ENCODE measurements at places on chromosomes 12 and 14.

- DNase-seq: peak; percentile 46
Observed at GRCh38 chr14:58942516-58942915, 246.0 kb upstream of the DAAM1 start.

GRCh38 chr12:120367233-120367923, 1.6 kb downstream of the MSI1 start:
- DNase-seq: no peak

DNA sequence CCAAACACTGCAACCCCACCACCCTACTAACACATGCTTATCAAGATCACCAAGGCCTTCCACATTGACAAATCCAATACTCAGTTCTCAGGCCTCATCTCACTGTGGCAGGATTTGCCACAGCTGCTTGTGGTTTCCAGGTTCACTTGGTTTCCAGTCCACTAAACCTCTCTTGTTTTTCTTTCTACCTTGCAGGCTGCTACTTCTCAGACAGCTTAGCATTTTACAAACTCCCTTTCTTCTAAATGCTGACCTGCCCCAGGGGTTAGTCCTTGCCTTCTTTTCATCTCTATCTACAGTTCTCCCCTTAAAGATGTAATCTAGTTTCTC, 84.1 kb downstream of the BCAT1 start:
- DNase-seq: peak; percentile 44

- DNase-seq: no peak
Observed at GRCh38 chr12:87814625-87815024, 214.6 kb downstream of the C12orf50 start.

DNA sequence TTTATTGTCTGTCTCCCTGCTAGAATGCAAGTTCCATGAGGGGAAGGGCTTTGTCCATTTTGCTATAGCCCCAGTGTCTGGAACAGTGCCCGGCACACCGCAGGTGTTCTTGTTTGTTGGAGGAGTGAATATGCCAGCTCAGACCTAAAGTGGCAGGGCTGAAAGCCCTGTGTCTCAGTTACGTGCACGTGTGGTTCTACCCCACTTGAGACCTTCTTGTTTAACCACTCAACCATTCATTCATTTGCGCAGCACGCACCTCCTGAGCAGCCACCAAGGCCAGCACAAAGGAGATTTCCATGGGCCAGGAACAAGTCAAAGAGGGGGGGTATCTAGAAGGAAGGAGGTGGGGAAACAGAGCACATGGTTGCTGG, 338.0 kb upstream of the FKBP4 start:
- DNase-seq: no peak

- DNase-seq: no peak
Observed at GRCh38 chr12:132278401-132279183, 50.8 kb downstream of the GALNT9 start.

GRCh38 chr14:89617481-89618329, 200.7 kb upstream of the FOXN3 start:
- DNase-seq: peak; percentile 52

- no peak for DNase-seq
Observed at GRCh38 chr12:47414511-47414910, 291.3 kb downstream of the RPAP3 start.

GRCh38 chr14:103031566-103031911, 25.8 kb downstream of the CDC42BPB start:
- DNase-seq: no peak

DNA sequence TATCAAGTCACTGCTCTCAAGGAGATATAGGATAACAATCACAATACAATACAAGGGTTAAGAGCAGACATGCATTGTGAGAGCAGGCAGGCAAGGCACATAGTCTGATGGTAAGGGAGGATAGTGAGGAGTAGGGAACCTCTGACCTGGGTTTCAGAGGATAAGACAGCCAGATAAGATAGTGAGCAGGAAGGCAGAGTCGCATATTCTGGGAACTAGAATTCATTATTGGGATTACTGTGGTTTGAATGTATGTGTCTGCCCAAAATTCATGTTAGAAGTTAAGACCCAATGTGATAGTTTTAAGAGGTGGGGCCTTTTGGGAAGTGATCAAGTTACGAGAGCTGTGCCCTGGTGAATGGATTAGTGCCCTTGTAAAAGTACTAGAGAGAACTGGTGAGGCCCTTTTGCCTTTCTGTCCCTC, 14.4 kb upstream of the ATF1 start:
- peak; percentile 90 for DNase-seq

DNA sequence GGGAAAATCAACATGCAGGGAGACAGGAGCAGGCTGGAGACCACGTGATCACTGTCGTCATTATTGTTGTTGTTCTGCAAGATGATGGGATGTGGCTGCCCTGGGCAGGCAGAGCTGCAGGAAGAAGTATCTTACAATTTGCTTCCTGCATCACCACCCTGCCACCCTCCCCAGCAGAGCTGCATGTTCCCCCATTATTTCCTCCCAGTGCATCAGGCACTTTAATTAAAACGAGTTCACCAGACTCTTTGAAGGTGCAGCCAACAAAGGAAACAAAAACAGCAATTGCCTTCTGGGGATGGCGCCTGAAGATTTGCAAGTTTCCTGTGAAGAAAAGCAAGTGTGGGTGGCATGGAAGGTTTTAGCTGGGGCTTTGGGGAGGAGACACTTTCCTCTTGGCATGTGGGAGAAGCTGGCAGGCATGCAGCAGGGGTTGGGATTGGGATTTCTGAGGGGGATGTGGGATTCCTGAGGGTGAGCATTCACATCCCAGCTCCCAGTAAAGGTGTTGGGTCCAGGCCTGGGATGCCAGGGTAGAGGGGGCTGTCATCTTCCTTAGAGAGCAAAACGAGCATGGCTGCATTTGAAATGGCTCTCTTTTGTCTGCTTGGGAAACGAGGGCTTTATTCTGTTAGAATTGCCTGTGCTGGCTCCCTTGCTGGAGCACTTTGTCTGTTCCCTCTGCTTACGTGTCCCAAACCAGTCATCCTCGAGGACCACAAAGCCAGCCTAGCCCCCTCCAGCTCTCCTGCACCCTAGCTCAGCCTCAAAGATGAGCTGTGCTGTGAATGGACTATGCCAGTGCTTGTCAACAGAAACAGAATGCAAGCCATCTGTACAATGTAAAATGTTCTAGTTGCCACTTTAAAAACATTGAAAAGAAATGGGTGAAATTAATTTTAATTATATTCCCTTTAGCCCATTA, 11.5 kb upstream of the C14orf132 start:
- DNase-seq: no peak

GRCh38 chr12:122610911-122611310, 83.9 kb downstream of the KNTC1 start:
- DNase-seq: peak; percentile 2

DNA sequence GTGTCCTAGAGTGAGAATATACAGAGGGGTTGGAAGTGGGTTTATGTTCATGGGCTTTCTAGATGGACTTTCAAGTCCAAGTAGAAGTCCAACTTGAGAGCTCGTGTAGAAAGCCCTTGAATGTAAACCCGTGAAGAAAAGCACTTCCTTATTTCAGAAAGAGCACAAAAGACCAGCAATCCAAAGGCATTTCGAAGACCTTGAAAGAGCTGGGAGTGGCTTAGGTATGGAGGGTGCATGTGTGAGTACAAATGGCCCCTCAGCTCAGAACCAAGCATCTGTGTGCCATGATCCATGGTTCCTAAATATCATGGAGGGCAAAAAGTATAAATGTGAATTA, 160.7 kb downstream of the ETV6 start:
- DNase-seq: no peak

DNA sequence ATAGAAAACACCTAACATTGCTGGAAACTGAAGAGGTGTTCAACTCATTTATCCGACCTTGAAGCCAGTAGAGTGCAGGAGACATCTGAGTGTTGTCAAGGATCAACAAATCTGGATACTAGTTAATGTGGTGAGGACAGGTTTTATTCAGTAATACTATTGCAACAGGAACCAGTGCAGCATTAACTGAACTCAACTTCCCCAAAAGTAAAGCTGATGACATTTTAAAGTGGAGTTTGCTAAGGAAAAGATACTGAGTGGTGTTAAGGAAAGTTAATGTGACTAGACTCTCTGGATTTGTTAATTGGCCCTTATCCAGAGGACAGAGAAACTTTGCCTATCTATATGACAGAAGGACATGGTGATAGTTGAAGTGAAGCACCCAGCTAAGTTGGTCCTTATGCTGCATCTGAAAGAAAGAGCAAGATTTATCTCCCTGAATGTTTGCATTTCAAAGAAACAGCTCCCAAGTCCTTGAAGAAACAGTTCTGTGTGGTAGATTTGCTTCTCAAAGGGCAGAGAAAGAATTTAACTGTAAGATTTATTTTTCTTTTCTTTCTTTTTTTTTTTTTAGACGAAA, 1.2 kb upstream of the CLEC7A start:
- DNase-seq: no peak

DNA sequence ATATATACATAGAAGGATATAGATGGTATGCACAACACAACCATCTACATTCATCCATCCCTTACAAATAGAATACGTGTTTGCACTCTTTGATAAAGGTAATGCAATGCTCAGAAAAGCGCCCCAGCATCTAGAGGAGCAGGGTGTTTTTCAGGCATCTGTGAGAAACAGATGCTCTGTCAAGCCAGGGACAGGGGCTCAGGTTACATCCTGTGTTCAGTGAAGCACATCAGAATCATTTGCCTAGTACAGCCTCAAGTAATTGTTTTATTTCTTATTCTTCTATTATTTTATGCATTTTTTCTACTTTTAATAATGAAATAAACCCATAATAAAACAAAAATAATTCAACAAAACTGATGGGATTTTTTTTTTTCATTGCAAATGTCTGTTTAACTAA, 50.5 kb upstream of the HIF1A start:
- DNase-seq: peak; percentile 25
